ENCODE measurements at places on chromosomes 3 and 15.

DNA sequence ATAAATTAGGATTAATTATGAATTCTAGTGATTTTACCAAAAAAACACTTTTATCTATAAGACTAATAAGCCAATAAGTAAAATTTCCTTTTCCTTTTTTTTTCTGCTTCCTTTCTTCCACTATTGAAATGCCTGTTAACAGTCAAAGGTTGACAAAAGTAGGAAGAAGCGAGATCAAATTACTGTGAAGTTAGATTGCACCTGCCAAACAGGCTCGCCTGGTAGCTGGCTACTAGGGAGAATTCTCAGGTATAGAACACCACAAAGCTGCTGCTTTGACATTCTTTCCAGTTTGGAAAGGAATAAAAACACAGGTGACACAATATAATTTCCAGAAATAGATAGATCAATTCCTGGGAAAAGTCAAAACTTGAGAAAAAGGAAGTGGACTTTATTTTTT lies 749.0 kb downstream of the NSUN3 start:
- DNase-seq = no peak

- DNase-seq = no peak
Measured at GRCh38 chr3:38969317-38970235, 82.2 kb downstream of the SCN11A start.

DNA sequence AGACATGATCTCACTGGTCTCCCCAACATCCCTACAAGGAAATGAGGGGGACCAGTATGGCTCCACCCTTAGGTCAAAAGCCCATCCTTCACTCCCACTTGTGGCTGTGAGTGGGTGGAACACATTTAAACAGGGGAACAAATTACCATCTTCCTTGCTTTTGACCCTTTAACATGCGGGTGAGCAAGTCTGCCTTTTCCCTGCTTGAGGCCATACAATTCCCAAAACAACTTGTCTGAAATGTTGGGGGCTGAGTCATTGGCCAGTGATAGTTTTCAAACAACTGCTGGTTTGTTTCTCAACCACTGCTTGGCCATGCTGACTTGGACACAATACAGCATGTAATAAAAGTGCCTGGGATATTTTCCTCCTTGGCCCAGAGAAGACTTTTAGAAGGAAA lies 39.6 kb downstream of the COL8A1 start:
- DNase-seq = no peak

DNA sequence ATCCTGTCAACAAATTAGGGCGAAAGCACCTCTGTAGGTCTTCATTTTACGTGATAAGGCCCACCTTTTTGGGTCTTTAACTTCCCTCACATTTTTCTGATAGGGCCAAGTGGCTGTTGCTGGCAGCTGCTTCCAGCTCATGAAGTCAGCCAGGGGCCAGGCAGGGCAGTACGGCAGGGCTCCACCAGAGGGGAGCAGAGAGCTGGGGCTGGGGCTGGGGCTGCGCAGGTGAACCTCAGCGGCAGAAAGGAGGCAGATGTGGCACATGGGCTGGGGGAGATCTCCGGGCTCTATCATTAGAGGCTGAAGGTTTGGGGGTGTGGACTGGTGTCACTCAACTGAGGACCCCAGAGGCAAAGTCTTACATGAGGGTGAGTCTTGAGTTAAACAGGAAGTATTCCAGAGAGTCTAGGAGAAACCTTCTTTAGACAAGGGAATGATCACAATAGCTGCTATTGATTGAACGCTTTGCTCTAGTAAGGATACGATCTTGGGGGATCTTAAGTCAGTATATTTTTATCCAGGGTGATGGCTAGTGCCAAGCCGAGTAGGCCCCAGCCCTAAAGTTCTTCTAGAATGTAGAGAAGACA lies 62.8 kb upstream of the MEX3B start:
- peak; percentile 64 for DNase-seq

- no peak for DNase-seq
Measured at GRCh38 chr15:28117432-28117990, 18.4 kb upstream of the OCA2 start.

DNA sequence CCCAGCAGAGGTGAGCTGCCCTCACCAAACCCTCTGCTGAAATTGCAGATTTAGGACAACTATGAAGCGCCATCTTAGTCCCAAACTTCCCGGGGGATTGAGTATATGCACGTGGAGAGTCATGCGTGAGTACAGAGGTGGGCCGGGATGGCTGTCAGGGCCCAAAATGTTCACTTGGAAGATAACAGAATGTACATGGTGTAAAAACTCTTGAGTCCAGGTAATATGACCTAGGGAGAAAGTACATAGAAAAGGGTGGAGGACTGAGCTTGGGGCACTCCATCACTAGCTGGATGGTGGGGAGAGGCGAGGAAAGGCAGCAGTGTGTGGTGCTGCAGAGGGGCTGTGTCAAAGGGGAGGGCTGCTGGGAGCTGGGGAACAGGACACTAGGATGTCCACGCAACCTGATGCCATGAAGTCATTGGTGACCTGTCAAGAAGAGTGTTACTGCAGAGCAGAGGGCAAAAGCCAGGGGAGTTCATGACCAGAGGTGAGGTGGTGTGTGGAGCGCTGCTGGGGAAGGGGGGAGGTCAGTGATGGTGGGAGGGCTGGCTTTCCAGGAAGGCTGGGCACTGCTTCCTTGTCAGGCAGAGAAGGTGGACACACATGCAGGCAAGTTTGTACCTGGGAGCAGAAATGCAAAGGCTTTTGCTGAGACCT lies 236.2 kb upstream of the LYSMD4 start:
- no peak for DNase-seq

GRCh38 chr15:44157679-44158078 lies 37.4 kb downstream of the FRMD5 start:
- no peak for DNase-seq

DNA sequence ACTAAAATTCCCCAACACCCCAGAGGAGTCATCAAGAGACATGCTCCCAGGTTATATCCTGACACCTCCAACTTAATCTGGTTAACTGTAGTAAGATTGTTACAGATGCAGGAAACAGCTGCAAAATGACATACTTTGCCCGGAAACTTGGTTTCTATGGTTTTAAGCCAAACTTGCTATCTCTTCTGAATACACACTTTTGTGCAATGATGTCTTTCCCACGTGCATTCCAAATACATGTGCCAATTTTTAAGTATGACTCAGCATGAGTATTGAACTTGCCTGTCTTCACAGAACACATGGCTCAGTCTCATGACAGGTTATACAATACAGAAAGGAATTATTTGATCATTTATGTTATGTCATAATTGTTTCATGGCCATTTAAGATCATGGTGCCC lies 207.0 kb upstream of the DCBLD2 start:
- no peak for DNase-seq

GRCh38 chr3:129490273-129490675 lies 38.2 kb upstream of the RHO start:
- DNase-seq = peak; percentile 27

DNA sequence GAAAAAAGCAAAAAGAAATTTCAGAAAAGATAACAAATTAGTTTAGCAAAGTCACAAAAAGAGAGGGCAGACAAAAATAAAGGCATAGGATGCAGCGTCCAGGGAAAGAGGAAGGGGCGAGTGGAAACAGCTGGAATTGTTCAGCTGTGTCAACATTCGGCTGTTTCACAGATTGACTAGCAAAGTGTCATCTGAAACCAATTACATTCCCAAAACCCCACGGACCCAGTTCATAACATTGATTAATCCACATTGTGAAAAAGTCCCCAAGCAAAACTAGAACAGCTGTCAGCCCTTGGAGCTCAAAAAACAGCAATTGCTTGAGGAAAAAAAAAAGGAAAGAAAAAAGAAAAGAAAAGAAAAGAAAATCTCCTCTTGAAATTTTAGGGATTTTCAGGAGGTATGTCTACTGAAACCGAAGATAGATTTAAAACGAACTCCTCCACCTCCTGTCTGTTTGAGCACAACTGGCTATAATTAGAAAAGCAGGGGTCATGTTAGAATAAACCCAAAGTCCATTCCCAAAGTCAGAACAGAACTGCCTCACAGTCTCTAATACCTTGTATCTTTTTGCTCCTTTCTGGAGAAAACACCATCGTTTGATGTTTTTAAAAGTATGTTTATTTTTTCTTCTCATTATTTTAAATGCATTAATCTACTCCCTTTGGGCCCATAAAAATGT lies 159.6 kb downstream of the RORA start:
- no peak for DNase-seq

GRCh38 chr15:101692801-101693598 lies 31.3 kb downstream of the TARS3 start:
- no peak for DNase-seq

All from stimulated activated CD4-positive, alpha-beta T cell treated with anti-CD3 and anti-CD28 coated beads, Interleukin-1b, Interleukin-23, amount 100 ng/mL, for 4 hours (primary cell).